Stimulated activated CD8-positive, alpha-beta memory T cell treated with anti-CD3 and anti-CD28 coated beads, Interleukin-15, amount 100 ng/mL, for 4 hours (primary cell): ENCODE measurements at places on chromosomes 1 and 21.

- no peak for DNase-seq
These were observed 9.2 kb downstream of the DENND4B start for GRCh38 chr1:153937331-153937730.

GRCh38 chr1:50427086-50427817, 4.0 kb upstream of the DMRTA2 start:
- no peak for DNase-seq

DNA sequence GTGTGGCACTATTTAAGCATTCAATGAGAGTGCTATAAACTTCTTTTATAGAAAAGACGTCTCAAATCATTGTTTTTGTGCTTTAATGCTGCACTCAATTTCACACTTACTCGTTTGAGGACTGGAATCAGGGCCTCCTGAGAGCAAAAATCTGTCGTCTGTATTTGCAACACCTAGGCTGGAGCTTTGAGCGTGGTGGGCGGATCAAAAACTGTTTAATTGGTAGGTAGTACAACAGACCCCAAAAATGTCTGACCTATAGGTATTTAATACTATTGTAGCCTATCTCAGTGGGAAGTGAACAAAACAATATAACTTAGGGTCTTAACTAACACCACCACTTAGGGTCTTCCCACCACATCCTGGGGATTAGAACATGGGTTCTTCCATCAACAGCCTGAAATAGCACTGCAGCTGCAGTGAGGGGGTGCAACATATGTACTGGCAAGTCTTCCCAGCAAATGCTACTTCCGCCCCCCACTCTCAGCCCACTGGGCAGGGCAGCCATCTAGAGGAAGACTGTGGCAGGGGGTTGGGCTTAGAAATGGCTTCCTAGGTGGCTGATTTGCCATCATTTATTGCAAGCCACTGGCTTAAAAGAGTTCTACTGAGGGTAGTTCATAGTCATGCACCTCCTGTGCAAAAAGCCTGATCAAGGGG, 48.3 kb downstream of the CD46 start:
- no peak for DNase-seq

DNA sequence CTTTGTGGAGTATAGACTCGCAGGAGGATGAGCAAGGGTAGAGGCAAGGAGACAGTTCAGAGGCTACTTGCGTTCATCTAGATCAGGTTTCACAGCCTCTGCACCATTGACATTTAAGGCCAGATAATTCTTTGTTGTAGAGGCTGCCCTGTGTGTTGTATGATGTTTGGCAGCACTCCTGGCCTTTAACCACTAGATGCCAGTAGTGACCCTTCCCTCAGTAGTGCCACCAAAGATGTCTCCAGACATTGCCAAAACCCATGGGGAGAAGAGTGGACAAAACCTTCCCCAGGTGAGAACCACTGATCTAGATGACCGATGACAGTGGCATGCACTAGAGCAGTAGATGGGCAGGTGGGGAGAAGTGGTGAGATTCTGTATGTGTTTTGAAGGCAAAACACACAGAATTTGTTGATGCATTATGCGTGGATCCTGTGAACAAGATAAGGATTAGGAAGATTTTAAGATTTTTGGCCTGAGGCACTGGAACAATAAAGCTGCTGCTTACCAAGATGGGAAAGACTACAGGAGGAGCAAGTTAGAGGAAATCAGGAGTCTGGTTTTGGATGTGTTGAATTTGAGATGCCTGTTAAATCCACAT, 9.9 kb upstream of the COG2 start:
- DNase-seq = no peak

DNA sequence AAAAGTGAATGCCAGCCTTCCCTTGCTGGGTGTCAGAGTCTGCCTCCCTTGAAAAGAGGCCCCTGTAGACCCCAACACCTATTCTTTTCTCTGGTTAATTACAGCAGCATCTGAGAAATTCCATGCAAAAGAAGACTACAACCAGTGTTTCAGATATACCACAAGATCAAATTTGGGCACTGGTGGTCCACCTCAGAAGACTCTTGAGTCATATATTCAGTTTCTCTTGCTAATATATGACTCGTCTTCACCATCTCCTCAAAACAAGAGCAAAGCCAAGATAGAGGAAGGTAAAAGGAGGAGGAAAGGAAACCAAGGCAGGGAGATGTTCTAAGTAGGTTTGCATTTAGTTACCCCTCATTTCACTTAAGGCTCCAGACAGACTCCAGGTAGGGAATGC, 259.9 kb downstream of the ZNF648 start:
- no peak for DNase-seq

DNA sequence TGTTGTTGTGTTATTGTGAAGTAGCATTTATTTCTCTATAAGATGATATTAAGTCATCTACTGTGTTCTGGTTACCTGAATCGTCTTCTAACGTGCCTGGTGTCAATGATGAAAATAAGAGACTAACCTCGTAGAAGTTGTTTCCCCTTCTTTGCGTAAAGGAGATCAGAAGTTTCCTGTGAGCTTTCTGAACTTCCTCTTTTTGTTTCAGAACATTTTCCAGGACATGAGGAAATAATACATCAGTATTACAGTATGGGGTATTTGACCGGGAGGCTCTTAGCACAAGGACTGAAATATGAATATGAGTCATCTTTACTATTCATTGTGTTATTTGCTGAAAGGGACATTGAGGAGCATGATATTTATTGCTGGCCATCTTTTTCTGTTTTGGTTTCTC, 1.3 kb downstream of the ST6GALNAC3 start:
- DNase-seq = no peak

DNA sequence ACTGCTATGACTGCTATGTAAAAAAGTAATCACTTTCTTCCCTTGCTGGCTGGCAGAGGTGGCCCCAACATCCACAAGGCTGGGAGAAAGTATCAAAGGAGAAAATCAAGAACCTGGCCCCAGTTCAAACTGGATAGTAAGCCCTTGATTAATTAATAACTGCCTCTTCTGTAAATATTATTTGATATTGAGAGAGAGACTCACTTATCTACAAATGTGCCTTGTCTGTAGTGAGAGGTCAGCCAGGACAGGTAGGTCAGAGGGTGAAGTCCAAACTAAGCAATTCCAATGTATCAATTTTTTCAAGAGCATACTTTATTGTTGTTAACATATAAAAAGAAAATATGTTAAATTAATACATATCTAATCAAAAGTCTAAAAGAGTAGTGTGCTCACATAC, 23.8 kb upstream of the TARBP1 start:
- DNase-seq = no peak

DNA sequence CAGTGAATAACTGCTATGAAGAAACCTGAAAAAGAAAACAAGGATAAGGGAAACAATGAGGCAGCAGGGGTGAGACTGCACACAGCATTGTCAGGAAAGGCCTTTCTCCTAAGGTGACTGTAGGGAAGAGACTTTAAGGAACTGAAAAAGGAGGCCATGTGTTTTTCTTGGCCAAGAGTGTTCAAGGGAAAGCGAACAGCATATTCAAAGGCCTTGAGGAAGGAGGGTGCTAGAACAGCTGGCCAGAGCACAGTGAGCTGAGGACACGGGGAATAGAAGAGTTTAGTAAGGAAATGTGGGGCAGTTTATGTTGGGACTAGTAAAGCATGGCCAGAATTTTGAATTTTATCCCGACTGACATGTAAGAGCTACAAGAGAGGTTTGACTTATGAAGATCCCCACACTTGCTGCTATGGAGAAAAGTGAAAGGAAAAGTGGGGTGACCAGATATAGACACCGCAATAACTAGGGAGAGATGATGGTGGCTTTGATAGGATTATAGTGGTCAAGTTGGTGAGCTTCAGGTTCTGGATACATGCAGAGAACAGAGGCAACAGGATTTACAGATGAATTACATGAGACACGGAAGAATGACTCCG, 1.4 kb downstream of the RWDD2B start:
- no peak for DNase-seq

DNA sequence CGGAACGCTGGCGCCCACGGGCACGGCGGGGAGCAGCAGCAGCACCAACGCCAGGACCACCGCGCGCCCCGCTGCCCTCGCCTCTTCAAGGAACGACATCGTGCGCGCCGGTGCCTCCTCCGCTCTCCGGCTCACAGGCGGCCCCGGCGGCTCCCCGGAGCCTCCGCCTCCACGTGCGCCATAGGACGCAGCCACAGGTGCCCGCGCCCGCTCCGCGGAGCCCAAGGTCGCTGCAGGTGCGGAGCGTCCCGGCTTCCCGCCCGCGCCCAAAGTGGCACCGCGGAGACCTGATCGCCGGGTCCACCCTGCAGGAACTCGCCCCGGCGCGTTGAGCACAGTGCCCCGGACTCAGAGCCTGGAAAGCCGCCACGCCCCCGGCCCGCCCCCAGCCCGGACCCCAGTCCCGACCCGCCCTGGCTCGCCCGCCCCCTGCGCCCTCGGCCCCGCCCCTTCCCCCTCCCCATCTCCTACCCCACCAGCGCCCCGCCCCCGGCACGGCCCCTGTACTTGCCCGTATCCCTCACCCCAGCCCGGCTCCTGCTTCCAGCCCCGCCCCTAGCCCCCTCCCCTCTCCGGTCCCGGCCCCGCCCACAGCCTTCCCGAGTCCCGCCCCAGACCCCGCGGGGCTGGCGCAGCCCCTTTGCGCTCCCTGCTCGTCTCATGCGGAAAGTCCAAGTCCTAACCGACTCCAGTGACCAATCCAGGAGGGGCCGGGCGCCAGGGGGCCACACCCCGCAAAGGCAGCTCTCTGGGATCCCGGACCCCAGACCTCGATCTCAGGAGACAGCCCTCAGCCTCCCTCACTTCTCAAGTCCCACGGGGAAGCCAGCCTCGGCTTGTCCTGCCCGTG, at the start of gene MEGF6:
Gene MEGF6 (minus strand): TSS at position 339 of the 850 bp plus-strand sequence. CDS start 240 bp downstream, at position 99.
- DNase-seq = peak; percentile 32

DNA sequence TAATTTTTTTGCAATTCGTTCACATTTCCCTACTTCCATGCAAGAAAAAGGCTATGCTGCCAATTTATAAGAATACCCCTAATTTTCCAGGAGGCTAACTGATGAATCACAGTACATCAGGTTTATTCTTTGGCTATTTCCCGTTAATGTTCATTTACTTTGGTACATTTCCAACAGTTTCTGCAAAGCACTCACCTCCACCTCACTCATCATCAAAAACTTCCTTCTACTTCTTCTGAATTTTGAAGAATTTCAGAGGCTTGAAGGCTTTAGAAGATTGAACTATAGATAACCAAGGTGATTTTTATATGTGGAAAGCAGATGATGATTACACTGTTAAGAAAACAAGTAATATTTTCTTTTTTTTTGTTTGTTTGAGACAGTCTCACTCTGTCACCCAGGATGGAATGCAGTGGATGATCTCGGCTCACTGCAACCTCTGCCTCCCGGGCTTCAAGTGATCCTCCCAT, 60.5 kb upstream of the HP1BP3 start:
- DNase-seq = no peak

DNA sequence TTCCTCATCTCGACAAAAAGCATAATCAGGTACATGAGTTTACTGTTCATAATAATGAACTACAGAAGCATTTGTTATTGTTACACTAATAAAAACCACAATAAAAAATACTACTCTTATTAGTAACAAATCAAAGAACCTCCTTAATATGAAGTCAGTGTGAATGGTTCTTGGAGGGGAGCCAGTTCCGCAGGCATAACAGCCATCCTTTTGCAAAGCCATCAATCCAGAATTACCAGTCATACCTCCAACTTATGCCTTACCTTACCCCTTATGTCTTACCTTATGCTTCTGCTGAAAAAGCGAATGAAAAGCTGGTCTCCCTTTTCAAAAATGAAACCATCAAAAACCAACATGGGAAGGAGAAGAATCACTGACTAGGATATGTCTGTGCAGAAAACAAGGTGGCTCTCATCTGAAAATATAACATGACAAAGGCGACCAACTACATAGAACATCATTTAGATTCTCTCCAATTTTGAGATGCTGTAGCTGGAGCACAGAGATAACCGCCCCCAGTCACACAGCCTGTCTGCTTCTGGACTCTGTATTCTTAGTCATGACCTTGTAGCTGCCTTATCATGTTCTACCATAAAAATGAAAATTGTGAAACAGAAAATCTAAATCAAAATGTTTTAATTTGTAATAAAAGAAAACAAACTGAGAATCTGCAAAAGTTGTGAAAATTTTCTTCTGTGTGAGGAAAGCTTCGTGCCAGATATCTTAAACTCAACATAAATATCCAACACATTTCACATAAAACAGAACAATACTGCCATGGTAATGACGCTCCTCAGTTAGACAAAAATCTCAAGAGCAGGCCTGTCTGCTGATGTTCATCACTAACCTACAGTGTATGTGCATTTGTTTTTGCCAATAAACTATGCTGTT, 438.2 kb downstream of the SMYD3 start:
- DNase-seq = no peak

- DNase-seq = no peak
These were observed 51.0 kb downstream of the SYDE2 start for GRCh38 chr1:85149805-85150204.

- no peak for DNase-seq
These were observed 4.9 kb upstream of the BRWD1 start for GRCh38 chr21:39318091-39318959.

- no peak for DNase-seq
These were observed 104.6 kb downstream of the ADSS2 start for GRCh38 chr1:244346972-244347618.

- DNase-seq = no peak
These were observed 101.7 kb downstream of the NEK7 start for GRCh38 chr1:198258491-198258890.

DNA sequence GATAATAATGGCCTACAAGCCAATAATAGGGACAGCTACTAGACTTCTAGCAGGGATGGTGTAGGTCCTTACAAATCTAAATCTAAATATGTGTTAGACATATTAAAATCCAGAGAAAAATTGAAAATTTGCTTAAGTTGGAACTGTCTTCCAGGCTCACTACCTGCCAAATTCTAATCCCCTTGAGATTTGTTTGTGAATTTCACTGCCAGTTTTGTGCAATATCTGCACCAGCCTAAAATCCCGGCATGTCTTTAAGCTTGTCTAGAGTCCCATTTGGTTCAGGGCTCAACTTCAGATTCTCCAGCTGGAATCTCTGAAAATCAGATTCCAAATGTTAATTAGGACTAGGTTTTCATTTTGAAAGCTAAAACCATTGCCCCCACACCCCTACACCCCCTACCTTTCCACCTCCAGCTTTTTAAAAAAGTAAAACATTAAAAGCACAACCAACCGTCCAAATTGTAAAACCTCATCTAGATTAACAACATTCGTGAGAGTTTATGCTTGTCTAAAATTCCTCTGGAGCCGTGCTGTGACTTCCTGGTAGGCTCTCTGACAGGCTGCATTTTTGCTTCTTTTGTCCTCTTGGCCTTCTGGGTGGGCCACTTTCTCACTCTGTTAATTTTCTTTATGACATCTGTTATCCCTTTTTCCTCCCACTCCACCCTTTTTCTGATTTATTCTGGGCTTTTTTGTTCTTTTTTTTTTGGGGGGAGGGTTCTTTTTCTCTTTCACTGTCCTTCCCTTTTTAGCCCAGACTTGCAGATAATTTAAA, 348.7 kb downstream of the PAPPA2 start:
- DNase-seq = no peak

GRCh38 chr1:215777370-215777925, 210.3 kb downstream of the KCTD3 start:
- DNase-seq = no peak

- no peak for DNase-seq
These were observed 35.1 kb upstream of the IFNGR2 start for GRCh38 chr21:33368124-33368523.
